ENCODE measurements at places on chromosomes 1 and 21.
A peak's percentile ranks its signal among the peaks of the same experiment; 100 is the strongest.

GRCh38 chr1:39462074-39462473 lies 29.4 kb upstream of the BMP8A start:
- DNase-seq = no peak

DNA sequence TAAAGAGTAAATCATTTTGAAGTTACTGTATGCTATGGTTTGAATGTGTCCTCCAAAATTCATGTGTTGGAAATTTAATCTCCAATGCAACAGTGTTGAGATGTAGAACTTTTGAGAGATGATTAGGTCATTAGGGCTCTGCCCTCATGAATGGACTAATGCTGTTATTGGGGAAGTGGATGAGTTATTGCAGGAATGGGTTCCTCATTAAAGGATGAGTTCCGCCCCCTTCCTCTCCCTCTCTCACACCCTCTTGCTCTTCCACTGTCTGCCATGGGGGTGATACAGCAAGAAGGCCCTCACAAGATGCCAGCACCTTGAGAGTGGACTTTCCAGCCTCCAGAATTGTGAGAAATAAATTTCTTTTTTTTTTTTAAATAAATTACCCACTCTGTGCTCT lies 97.6 kb downstream of the ATP1A1 start:
- DNase-seq = no peak

DNA sequence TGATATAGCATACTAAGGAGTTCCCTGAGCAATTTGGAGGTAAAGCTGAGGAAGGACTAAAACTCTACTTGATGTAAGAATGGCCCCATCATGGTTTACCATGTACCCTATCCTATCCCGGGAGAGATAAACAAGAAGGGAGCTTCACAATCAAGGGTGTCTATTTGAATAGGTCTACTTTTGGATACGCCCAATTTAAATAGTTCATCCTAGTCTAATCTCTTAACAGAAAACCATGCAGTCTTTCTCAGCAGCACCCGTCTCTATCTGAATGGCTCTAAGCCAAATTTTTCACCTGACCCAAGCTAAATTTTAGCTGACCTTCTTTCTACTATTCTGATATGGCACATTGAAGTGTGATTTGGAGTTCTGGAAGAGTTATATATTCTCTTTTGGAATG lies 122.0 kb downstream of the TNNI3K start:
- DNase-seq = no peak

DNA sequence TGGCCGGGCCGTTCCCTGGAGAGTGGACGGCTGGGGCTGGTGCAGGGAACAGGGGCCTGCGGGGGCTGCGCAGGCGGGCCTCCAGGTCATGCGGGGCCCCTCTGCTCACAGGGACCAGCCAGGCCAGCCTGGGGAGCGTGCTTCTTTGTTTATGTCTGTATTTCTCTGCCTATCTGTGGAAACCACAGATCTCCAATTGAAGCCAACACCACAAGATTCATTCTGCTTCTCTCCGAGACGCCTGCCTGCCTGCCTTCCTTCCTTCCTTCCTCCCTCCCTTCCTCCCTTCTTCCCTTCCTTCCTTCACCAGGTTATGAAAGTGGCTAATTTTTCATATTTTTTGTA lies 39.9 kb upstream of the HMGN1 start:
- DNase-seq = no peak

- peak; percentile 68 for DNase-seq
Measured at GRCh38 chr1:172845371-172845770, 186.5 kb downstream of the FASLG start.

DNA sequence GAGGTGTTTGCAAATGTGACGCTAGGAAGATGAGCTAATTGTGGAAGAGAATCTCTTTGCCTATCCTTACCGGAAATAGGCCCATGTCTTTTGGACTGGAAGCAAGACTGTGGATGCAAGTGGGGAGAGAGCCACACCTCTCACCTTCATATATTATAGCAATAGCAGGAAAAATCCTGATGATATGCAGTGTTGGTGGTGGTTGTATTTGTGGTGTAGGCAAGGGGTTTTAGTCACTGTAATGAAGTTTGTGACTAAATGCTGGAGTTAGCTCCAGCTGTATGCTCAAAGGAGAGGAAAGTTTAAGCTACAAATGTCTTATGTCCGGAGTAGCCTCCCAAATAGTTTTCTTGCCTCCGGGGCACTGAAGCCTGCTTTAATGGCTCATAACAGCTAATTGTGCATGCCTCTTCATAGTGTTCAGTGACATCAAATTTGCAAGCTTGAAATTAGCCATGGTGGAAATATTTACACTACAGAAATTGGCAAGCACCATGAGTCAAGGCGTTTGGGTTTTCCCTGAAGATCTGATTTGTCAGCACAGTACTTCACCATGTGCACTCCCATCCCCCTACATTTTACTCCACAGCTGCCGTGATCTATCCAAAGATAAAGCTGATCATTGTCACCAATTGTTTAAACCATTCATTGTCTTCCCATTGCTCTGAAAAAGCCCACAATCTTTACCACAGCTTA lies 102.6 kb upstream of the ZNF644 start:
- DNase-seq = no peak

- DNase-seq = no peak
Measured at GRCh38 chr1:172754609-172755008, 95.7 kb downstream of the FASLG start.

GRCh38 chr1:18644973-18645746 lies 14.5 kb downstream of the PAX7 start:
- no peak for DNase-seq
